DMS 273 treated with DMSO at 0.1 percent for 48 hours (cell line): ENCODE measurements at places on chromosomes 4 and X.

DNA sequence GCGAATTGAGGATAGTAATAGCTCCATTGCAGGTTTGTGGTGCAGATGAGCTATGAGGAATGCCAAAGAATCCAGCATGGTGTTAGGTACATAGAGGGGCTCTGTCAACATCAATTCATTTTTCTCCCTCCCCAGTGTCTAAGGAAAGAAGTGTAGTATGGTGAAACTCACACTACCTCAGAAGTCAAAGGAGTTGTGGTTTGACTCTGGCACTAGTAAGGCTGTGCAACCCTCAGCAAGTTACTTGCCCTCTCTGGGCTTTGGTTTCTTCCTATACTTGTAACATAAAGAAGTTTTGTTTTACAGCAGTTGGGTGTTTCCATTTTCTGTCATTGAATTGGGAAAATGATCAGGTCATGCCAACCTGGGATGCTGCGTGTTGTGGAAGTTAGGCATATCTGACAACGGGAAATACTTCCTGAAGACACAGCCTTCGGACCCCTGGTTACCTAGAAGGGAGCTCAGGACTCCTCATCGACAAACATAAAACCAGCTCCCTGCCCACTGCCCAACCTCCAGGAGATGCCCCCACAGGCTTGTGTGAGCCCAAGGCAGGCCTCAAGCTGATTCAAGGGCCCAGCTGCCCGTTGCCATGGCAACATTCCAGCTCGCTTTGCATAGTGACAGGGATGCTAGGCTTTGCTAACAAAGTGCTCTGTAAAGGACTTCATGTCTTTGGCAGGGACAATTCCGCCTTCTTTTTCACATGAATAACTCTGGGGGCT, 71.4 kb downstream of the RTL5 start:
- no peak for DNase-seq

- DNase-seq = no peak
Observed at GRCh38 chr4:10737337-10737736, 52.8 kb upstream of the CLNK start.

DNA sequence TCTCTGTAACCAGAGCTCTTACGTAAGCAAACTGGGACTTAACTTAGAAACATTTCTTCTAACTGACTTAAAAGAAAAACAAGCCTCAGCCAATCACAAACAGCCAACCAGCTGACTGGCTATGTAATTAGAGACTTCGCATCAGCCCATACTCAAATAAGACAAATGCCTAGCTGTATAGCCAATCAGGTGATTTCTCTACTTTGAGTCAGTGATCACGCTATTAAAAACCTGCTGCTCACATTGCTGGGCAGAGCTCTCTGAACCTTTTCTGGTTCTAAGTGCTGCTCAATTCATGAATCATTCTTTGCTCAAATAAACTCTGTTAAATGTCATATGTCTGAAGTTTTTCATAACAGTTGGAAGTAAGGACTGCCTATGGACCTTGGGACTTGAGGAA, 9.9 kb upstream of the SMIM10L2A start:
- no peak for DNase-seq

DNA sequence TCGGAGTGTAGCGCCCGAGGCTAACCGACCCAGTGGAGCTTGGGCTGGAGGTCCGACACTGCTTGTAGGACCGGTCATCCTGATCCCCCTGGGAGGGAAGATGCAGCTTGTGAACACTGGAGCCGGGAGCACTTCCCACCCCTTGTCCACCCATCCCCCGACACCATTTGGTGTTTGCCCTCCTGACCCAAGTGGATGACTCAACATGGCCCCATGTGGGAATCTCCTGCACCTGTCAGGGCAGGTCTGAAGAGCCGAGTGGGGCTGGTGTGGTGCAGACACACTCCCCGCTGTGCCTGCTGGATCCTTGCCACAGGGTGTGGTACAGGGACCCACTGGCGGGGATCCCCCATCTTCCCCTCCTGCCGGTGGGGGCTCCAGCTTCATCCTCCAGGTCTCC, 90.0 kb upstream of the AFAP1 start:
- no peak for DNase-seq
